ENCODE measurements at places on chromosomes 5 and 9.

GRCh38 chr5:56501781-56502557, 268.8 kb upstream of the ANKRD55 start:
- no peak for DNase-seq

- DNase-seq = no peak
Measured at GRCh38 chr5:33371660-33372059, 69.1 kb upstream of the TARS1 start.

GRCh38 chr5:167008705-167009104, 1282.7 kb upstream of the WWC1 start:
- no peak for DNase-seq

- DNase-seq = no peak
Measured at GRCh38 chr9:17906176-17906840, 327.4 kb downstream of the SH3GL2 start.

- peak; percentile 73 for DNase-seq
Measured at GRCh38 chr5:71757590-71758543, 38.8 kb downstream of the CARTPT start.

DNA sequence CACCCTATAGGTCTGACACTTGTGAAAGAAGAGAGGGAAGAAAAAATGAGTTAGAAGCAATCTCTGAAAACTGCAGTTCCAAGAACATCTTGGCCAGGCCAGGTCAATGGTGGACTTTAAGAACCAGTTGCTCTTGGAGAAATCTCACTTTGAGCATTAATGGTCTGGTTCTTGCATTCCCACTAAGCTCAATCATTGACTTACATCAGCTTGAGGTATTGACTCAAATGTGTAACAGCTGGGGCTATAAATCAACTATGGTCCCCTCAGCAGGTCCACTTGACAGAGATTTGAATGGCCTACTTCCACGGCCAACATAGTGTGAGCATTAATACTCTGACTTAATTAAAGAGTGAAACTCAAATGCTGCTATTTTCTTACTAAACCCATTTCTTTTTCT, 357.8 kb upstream of the RGMB start:
- no peak for DNase-seq

DNA sequence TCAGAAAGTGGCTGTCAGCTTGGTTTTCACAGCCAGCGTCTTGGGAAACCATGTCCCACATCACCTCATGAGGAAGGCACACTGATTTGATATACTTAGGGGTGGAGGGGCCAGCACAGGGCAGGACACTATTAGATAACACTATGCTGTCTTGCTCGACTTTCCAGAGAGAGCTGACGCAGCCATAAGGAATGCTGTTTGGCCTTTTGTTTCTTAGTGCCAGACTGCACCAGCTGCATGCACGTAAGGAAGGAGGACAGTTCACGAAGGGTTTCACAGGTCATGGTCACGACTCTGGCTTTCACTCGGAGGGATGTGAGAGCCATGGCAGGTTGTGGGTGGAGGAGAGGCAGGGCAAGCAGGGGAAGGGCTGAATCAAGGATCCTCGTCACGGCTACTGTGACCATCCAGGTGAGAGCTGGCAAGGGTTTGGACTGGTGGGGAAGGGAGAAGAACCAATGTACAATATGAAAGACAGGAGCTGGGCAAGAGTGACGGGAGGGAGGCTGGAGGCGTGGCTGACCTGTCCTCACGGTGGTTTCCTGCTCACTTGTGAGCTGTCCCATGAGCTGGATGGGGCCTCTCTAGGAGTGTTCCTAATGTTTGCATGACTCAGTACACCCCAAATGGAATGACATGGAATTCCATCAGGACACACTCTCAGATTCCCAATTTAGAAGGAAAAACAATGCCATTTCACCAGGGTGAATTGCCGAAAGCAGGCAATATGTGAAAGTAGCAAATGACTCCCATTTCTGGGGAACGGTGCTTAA, 61.7 kb downstream of the OTULIN start:
- no peak for DNase-seq

DNA sequence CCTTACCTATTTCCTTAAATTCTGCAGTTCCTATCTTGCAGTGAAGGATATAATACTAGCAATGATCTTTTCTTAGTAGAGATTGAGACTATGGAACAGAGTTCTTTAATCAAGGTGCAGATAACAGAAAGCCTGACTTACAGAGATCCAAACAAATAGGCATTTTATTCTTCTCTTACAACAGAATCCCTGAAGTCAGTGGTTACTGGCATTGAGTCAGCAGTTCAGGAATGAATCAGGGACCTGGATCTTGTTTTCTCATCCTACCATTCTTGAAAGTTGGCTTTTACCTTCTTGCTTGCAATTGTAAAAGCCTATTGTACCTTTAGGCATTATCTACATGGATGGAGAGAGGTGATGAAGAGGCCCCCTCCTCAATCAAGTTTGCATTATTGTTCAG, 47.5 kb upstream of the TLE4 start:
- DNase-seq = no peak

- no peak for DNase-seq
Measured at GRCh38 chr9:129629251-129629820, 3.4 kb downstream of the NTMT1 start.

DNA sequence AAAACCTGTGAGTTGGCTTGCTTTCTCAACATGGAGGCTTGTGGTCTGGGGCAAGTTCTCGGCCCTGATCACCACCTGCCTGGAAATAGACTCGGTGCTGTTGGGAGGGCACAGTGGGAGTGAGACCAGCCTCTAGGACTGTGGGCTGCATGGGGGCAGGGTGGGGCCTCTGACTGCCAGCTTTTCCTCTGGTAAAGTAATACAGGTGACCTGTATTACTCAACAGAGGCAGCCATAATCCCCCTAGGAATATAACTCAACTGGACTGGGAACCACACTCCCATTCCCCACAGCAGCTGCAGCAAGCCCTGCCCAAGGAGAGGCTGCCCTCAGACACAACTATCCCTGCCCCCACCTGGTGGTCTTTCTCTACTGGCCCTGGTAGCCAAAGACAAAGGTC, 72.8 kb downstream of the C9orf153 start:
- DNase-seq = no peak
